ENCODE measurements at places on chromosomes 4 and X.

- DNase-seq = no peak
Measured at GRCh38 chrX:625137-625691, 5.4 kb upstream of the SHOX start.

GRCh38 chrX:21655901-21656586 is 2.1 kb downstream of the KLHL34 start:
- no peak for DNase-seq

GRCh38 chr4:140080883-140081282 is 73.1 kb downstream of the MAML3 start:
- no peak for DNase-seq

- DNase-seq = no peak
Measured at GRCh38 chr4:1376841-1377605, 29.2 kb downstream of the NKX1-1 start.

DNA sequence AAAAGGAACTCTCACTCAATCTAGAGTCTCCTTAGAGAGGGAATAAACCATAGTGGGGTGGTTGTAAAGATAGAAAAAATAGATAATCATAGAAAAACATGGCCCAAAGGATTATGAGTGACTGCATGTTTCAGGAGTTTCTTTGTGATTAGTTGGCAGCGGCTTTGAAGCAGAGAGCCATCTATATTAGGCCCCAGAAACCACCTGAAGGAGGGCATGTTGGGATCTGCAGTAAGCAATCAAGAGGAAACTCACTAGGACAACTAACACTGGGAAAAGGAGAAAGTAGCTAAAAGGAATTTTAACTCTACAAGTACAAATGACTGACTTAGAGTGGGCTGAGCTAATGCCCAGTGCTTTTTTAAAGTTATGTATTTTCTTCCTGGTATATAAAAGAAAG is 269.2 kb upstream of the NRK start:
- no peak for DNase-seq

GRCh38 chrX:103464774-103465117 is 54.5 kb downstream of the RAB40A start:
- DNase-seq = peak; percentile 87

- no peak for DNase-seq
Measured at GRCh38 chrX:126393284-126393683, 159.3 kb downstream of the DCAF12L1 start.

- DNase-seq = no peak
Measured at GRCh38 chrX:123170546-123170945, 13.5 kb upstream of the GRIA3 start.

- DNase-seq = no peak
Measured at GRCh38 chrX:46202733-46203514, 342.3 kb downstream of the ZNF674 start.

GRCh38 chr4:139912445-139912844 is 241.5 kb downstream of the MAML3 start:
- no peak for DNase-seq

DNA sequence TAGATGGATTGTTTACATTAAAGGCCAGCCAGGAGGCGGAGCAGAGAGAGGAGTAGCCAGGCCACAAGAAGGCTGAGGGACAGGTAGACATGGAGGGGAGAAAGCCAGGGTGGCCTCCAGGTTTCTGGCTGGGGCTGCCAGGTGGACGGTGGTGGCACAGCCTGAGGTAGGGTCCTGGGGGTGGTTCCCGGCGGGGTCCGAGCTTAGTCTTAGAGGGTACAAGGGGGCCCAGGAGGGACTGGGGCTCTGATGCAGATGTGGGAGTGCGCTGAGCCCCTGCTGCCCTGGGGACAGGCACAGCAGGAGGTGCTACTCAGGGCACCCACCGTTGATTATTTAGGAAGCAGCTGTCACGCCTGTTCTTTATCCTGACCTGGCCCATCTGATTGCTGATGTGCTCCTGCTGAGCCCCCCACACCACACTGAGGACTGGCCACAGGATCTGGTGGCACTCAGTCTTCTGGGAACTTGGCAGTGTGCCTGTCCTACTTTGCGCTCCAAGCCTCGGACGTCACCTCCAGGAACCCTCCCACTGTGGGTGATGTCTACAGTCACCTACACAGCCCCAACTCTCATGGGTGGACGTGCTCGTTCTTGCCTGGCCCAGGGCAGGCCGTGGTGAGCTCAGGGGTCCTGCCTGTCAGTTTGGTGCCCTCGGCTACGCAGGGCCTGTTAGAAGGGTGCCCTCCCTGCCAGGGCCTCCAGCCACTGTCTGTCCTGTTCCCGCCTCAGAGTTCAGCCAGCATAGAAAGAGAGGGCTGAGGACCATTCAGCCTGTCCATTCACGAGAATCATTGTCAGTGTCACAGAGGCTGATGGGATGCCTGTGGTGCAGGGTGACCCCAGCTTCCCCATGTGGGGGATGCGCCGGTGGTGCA is 12.0 kb downstream of the WFS1 start:
- no peak for DNase-seq

DNA sequence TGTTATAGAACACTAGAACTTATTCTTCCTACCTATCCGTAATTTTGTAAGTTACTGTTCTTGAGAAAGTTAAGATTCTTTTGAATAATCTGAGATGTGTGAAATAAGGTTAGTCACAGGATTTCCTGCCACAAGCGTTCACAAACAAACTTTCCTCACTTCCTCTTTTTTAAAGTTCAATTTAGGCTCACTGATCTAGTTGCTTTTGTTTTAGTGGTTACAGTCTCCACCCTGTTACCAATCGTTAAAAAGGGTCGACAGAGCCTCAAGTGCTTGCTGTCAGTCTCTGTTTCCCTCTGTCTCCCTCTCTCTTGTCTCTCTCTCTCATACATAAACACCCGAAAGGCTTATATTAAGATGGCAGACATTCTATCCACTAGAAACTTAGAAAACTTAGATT is 35.9 kb upstream of the STK26 start:
- DNase-seq = no peak

DNA sequence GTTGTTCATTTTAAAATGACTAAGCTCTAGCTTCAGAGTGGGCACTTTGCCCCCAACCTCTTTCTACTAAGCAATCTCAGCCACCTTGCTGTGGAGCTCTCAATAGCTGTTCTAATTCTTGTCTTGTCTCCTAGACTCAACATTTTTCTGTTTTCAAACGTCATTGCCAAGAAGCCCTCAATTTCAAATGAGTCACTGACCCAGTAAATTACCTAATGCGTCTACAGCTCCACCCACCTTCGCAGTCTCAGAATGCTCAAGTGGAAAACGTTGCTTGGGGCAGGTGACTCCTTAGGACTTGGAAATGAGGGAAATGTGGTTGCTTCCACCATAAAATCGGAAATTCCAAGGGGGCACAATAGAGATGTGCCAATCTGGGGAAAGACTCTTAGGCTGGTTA is 59.0 kb downstream of the ING2 start:
- peak; percentile 2 for DNase-seq

DNA sequence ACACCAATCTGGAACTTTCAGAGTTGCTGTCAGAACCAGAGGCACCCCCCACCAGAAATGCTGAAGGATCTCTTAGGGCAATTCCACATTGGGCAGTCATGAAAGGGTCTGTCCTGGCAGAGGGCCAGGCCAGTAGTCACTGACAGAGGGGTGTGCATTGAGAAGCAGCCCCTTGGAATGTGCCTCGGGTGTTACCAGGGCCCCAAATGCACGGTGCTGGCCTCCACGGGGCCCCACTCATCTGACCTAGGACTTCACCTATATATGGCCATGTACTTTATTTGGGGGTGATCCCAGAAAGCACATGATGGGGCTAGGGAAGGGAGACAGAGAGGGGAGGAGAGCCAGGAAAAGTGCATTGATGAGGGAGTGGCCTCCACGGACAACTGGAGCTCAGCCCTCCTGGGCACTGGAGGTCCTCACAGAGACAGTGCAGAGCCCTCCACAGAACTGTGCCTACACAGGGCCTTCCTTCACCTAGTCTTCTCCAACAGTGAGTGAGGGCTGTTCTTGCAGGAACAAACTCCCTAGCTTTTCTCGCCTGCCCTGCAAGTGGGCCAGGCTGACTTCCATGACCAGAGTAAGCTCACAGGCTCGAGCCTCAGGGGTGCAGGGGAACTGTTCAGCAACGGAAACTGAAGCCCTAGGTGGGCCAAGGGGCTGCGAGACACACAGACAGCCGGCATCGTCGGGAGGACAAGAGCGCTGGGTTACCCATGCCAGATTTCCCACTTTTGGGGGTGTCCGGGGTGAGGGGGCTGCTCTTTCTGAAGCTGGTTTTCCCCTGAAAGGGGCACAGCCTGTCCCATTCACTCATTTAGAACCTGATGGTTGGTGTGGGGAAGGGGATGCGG is 136.2 kb downstream of the HMX1 start:
- no peak for DNase-seq

DNA sequence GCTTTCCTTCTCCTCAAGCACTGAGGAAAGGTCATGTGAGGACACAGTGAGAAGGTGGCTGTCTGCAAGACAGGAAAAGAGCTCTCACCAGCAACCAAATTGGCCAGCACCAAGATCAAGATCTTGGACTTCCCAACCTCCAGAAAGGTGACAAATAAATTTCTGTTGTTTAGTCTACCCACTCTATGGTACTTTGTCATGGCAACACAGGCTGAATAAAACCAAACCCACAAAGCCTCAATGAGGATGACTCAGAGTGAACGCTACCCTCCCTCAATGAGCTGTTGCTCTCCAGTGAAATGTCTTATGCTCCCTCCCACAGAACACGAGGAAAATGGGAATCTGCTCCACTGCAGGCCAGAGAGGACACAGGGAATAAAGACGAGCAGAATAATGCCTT is 244.1 kb downstream of the RAB28 start:
- no peak for DNase-seq

GRCh38 chrX:20974326-20974725 is 399.9 kb upstream of the CNKSR2 start:
- no peak for DNase-seq

DNA sequence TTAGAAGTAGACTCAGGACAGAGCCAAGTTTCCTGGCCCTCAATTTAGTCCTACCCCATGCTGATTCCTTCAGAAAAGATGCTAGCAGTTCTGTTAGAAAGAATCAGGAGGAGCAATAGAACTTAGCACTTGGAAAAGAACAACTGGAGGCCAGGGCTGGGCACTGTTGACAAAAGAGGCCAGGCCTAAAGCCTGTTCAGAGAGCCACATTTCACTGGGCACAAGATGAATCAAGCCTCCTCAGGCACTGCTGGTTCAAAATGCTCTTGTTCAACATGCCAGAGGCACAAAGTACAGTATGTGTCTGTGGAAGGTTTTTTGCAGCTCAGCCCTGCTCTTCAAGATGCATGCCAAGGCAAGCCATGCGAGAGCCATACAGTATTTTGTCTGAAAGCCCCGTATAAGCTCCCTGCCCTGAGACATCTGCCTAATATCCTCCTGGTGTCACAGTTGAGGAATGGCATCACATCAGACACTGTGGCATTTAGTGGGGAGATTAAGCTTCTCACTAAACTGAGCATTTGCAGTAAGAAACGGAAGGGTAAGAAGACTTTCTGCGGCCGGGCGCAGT is 53.7 kb downstream of the RASL11B start:
- DNase-seq = no peak

DNA sequence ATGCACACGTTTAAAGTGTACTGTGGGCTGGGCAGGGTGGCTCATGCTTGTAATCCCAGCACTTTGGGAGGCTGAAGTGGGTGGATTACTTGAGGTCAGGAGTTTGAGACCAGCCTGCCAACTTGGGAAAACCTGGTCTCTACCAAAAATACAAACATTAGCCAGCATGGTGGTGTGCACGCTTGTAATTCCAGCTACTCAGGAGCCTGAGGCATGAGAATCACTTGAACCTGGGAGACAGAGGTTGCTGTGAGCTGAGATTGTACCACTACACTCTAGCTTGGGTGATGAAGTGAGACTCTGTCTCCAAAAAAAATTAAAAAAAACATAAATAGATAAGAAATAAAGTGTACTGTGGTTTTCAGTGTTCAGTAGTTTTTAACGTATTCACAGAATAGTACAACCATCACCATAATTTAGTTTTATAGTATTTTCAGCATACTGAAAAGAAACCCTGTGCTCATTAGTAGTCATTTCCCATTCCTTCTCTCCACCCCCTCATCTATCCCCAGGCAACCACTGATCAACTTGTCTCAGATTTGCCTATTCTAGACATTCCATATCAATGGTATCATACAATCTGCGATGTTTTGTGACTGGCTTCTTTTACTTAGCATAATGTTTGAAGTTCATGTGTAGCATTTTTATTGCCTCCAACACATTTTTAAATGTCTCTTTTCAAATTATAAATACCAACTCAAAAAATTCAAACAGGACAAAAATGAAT is 19.1 kb downstream of the SLAIN2 start:
- DNase-seq = no peak

DNA sequence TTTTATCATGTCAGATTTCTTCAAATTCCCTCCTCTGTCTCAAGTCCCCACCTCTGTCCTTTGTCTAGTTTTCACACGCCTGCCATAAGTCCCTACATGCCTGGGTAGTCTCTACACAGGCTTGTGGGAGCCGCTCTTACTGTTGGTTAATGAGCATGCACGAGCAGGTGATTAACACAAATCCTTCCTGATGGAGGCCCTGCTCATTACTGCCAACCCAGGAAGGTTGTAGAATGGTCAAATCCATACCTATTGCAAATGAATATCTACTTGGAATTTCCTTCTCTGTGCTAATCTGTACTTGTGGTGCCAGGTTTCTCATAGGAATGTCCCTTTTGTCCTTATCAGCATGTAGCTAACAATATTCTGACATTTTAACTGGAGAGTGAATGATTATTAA is 208.4 kb upstream of the HDX start:
- peak; percentile 19 for DNase-seq

DNA sequence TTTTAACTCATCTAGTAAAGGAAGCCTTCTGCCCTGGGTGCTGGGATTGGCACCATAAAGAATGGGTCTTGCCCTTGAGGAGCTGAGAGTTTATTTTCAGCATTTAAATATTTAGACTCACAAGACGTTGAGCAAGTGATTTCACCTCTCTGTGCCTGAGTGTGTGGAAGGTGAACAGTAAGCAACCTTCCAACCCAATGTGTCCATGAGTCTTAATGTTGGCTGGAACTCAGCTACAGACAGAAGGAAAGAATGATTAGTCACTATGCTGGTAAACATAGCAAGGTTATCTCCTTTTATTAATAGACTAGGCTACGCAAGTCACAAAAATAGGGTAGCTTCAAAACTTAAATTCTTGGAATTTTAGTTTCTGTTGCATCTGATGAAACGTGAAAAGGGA is 277.4 kb upstream of the GATB start:
- no peak for DNase-seq

DNA sequence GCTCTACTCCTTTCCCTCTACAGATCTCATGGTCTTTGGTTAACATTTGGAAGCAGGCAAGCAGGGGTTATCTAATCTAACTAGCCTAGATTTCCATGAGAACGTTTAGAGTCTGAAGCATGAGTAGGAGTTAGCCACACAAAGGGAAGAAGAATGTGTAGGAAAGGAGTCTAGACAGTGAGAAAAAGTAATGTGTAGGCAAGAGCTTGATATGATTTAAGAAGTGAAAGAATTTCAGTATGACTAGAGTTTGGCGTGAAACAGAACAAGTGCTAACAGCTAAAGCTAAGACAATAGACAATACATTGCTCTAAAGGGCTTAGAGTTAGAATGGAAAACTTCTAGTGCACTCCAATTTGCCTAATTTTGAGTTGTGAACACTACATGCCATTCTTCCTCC is 10.8 kb downstream of the CXCL8 start:
- no peak for DNase-seq

- no peak for DNase-seq
Measured at GRCh38 chrX:11836284-11836683, 78.2 kb downstream of the MSL3 start.

- DNase-seq = no peak
Measured at GRCh38 chr4:41435510-41435909, 102.4 kb upstream of the LIMCH1 start.
